NCI-H1436 treated with DMSO at 0.1 percent for 48 hours (cell line): ENCODE measurements at places on chromosomes 4 and X.

DNA sequence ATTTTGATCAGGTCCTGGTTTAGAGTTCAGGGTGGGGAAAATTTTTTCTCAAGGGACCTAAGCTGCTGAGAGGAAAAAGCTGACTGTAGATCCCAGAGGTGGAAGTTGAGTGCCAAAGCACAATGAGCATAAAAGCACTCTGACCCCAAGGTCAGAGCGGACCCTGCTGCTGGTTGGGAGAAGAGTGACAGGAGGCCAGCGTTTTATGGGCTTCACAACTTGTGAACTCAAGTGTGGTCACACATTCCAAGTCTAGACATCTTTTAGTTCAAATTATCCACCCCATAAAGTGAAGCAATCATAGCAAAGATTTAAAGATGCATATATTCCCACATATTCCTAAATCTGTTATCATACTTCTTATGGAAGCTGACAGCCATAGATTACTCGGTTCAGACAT lies 220.3 kb downstream of the CHIC2 start:
- DNase-seq = no peak

DNA sequence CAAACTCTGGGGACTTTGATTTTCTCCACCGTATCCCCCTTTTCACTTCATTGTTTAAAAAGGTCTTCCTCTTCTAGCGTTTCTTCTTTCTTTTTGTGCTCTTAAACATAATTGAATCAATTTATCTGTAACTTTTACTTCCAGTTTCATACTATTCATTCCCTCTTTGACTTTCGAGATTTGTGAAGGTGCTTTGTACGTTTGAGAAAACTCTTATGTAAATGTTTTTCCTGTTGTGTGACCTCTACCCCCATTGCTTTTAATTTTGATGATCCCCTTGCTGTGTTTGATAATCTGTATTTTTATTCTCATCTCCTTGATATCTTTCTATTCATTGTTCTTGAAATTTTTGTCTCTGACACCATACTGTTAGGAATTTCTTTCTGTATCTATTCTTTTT lies 4.8 kb downstream of the USP38 start:
- no peak for DNase-seq

DNA sequence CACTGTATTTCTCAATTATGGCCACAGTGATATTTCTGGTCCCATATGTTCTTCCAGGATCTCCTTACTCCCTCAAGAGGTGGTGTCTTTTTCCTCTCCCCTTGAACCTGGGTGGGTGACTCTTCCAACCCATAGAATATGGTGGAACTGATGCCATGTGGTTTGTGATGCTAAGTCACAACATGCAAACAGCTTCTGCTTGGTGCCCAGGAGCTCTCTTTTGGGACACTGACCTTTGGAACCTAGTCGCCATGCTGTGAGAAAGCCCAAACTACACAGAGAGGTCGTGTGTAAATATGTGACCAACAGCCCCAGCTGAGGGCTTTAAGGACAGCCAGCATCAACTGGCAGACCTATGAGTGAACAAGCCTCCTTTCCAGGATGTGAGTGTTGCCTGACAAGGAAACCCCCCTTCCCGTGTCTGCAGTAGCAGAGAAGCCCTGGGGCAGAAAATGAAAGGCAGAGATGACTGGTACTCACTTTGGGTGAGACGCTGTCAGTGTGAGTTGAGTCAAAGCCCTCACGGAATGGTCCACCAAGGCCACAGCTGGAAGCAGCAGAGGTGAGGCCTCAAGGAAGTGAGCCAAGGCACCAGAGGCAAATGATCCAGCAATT lies 223.4 kb downstream of the BCOR start:
- no peak for DNase-seq

- DNase-seq = no peak
Observed at GRCh38 chr4:65865489-65865888, 195.2 kb upstream of the EPHA5 start.

- no peak for DNase-seq
Observed at GRCh38 chr4:16043642-16044498, 40.0 kb downstream of the PROM1 start.

DNA sequence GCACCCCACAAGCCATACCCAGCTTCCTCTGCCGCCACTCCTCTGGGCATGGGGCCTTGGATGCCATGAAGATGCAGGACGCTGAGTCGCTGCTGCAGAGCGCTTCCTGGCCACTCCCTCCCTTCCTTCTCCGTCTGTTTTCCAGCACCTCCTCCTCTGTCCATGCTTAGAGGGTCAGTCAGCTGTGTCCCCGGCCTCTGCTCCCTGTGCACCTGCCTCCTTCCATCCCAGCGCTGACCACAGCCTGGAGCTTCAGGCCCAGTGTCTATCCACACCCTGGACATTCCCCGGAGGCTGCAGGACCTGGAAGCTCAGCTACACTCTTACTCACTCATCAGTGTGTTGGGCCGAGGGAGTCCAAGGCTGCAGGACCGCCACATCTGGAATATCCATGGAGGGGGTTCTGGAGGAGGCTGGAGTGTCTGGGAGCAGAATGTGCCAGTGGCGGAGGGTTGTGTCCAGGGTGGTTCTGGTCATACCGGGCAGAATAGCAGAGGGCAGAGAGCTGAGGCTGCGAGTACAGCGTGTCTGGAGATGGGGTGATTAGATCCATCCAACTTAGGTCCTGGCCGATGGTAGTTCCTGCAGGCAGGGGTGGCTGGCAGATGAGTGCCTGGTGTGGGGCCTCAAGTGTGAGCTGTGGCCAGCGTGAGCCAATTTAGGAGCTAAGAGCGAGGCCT lies 58.6 kb upstream of the ADRA2C start:
- no peak for DNase-seq

DNA sequence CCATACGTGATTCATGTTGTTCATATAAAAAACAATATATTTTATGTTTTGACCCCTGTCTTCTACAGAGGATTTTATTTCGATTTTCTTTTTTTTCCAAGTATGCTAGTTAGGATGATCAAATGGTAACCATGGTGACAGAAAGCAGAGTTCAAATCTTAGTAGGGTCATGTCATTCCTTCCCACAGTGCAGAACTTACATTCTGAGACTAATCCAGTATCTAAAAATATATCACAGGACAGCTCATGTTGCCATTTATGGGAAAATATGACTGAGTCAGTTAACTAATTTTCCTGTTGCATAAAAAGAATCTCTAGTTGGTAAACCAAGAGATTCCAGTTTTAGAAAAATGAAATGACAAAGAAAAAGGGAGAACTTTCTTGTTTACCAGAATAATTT lies 209.5 kb downstream of the PARM1 start:
- no peak for DNase-seq

GRCh38 chr4:185833055-185833598 lies 21.1 kb upstream of the SORBS2 start:
- no peak for DNase-seq

DNA sequence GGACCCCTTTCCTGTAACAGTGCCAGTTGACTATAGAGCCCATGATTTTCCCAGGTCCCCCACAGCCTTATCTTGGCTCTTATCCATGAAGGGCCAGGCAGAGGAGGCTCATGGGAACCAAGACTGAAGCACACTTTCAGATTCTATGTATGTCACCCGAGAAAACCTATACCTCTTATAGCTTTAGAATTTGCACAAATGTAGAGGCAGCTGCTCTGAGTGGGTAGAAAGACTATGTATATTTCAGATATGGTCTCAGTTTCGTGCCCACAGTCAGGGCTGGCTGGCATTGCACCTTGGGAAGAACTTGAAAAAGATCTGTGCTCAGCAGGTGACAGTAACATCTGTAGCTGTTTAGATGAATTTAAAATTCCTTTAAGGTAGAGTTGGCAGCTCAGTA lies 8.3 kb upstream of the LNX1 start:
- DNase-seq = no peak

DNA sequence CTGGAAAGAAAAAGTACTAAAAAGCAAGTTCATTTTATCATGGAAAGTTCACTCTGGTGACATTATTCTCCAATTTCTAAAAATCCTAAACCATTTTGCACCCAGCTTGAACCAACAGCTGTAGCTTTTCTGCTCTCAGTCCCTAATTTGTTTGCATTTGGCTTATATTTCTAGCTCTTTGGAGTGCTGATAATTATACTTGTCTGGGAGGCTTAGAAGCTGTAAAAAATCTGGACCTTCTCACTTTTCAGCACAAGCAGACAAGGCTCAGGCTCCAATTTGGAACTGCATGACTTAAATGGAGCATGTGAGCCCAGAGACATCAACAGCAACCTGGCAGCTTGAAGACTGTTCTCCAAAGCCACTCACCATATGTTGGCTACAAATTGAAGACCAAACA lies 170.9 kb upstream of the PCDH18 start:
- DNase-seq = no peak

DNA sequence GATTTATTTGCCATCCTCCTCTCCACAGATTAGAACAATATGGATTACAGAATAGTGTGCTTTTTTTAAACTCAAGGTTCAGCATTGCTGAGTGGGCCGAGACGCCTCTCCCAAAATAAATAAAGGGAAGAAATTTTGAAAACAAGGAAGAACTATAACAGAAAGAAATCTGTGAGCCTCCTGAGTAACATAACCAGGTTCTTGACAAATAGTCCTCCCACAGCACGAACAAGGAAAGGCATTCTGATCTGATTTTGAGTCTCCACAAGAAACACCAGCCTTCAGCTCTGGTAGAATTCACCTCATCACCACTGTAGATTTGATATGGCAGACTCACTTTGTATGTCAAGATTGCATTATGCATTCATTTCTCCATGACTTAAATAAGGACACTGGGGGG lies 173.6 kb downstream of the HHIP start:
- no peak for DNase-seq

DNA sequence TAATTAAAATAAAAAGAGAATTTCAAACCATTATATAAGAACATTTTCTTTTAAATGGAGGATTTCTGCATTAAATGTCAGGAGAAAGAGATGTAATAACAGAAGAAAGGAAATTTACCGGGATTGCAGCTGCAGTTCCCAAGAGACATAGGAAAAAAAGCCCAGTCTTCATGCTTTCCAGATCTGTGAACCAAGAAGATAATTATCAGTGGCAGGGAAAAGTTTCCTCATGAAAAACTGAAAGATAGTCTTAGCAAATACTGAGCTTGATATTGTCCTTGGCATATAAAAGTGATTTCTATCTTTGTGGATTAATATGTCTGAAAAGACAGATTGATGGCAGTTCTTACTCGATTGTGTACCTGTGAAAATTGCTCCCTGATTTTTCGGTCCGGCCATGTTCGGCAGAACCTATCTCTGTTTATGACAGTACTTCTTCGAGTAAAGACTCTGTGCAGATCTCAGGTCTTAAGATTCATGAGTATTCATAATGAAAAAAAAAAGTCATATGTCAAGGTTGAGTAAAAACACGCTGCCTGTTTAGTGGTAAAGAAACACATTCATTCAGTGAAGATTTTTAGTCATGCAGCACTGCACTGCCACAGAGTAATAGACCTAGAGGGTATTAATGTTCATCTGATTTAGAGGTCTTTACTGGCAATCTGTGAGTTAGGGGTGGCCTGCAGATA lies 29.6 kb downstream of the SPARCL1 start:
- DNase-seq = no peak

GRCh38 chr4:1839282-1839681 lies 16.7 kb downstream of the LETM1 start:
- DNase-seq = no peak

DNA sequence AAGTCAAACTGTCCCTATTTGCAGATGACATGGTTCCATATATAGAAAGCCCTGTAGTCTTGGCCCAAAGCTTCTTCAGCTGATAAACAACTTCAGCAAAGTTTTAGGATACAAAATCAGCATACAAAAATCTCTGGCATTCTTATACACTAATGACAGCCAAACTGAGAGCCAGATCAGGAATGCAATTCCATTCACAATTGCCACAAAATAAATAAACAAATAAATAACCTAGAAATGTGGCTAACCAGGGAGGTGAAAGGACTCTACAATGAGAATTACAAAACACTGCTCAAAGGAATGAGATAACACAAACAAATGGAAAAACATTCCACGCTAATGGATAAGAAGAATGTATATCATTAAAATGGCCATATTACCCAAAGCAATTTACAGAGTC lies 52.9 kb upstream of the CXCL8 start:
- DNase-seq = no peak

GRCh38 chrX:104668550-104668949 lies 102.6 kb downstream of the IL1RAPL2 start:
- no peak for DNase-seq

GRCh38 chr4:138555584-138555983 lies 313.4 kb upstream of the SLC7A11 start:
- no peak for DNase-seq

DNA sequence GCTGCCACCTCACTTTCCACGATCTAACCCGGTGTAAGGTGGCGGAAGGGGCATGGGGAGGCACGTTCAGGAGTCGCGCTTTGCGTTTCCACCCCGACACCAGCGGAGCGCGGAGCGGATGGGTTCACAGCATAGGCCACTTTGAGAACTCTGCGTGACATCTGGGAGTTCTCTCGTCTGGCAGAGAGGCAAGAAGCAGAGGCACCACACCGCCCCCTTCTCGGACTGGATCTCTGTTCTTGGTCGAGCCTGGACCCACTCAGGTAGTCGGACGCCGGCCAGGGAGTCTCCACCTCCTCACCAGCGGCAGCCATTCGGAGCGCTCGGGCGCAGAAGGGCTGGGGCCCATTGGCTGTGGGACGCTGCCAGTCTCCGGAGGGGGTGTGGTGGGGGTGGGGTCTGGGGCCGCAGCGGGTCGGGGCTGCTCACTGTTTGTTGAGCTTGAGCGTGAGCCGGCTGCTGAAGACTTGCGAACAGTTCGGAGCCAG lies at the start of gene DACH2:
DACH2 (plus strand) TSS at position 428 of the 488 bp plus-strand sequence.
- no peak for DNase-seq

- DNase-seq = no peak
Observed at GRCh38 chr4:154416190-154416547, 75.4 kb downstream of the DCHS2 start.

GRCh38 chr4:74659576-74660411 lies 134.5 kb downstream of the BTC start:
- no peak for DNase-seq

DNA sequence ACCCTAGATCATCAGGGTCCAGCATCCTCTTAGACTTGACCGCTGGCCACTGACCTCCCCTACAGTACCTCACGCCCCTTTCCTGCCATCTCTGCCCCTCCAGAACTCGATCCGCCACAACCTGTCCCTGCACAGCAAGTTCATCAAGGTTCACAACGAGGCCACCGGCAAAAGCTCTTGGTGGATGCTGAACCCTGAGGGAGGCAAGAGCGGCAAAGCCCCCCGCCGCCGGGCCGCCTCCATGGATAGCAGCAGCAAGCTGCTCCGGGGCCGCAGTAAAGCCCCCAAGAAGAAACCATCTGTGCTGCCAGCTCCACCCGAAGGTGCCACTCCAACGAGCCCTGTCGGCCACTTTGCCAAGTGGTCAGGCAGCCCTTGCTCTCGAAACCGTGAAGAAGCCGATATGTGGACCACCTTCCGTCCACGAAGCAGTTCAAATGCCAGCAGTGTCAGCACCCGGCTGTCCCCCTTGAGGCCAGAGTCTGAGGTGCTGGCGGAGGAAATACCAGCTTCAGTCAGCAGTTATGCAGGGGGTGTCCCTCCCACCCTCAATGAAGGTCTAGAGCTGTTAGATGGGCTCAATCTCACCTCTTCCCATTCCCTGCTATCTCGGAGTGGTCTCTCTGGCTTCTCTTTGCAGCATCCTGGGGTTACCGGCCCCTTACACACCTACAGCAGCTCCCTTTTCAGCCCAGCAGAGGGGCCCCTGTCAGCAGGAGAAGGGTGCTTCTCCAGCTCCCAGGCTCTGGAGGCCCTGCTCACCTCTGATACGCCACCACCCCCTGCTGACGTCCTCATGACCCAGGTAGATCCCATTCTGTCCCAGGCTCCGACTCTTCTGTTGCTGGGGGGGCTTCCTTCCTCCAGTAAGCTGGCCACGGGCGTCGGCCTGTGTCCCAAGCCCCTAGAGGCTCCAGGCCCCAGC lies 5.2 kb downstream of the FOXO4 start:
- DNase-seq = no peak
